ENCODE measurements at places on chromosomes 13 and 19.

- no peak for DNase-seq
Measured at GRCh38 chr19:18117692-18118378, 20.3 kb downstream of the MAST3 start.

DNA sequence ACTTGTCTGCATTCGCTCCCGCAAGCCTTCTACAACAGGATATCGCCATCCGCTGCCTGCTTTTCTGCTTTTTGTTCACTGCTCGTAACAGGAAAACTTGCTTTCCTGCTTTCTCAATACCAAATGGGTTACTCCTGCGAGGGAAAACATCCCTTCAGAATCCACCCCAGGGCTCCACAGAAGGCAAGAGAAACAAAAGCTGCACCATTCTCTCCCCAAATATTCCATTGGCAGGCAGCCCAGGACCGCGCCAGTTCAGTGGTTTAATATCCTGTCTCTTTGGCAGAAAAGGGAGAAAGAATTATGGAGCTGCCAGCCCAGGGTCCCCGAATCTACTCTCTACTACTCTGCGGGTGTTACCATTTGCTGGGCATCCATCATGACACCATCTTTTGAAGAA is 84.7 kb upstream of the DOCK9 start:
- DNase-seq: no peak

DNA sequence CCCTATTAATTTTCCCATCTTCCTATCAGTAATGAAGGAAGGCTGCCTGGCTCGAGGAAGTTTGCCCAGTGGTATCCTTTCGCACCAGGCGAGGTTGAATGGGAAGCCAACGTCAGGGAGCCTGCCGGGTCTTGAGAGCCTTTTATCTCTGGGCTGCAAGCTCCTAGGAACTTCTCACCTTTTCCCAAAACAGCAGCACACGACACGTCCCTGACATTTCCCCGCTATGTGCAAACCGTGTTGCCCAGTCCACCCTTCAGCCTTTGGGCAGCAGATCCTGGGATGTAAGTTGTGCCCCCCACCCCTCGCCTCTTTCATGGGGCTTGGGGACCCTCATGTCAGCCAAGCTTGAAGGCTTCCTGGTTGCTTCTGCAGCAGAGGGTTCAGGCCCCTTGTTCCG is 179.1 kb downstream of the ZNF536 start:
- no peak for DNase-seq

DNA sequence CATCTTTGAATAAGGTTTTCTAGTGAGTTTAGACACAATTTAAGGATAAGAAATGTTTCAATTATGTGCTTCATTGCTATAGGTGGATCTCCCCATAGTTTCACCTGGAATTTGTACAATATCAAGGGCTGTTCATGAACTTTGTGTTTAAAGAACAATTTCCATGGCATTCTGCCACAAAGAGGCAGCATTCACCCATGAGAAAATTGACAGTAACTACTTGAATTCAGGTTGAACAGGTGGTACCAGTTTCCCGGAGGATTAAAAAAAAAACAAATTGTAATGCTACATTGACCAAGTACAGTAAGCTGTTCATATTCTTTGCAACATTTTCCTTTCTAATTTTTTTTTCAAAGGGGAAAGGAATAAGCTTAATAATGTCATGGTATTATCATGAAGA is 9.1 kb downstream of the SLITRK5 start:
- no peak for DNase-seq

DNA sequence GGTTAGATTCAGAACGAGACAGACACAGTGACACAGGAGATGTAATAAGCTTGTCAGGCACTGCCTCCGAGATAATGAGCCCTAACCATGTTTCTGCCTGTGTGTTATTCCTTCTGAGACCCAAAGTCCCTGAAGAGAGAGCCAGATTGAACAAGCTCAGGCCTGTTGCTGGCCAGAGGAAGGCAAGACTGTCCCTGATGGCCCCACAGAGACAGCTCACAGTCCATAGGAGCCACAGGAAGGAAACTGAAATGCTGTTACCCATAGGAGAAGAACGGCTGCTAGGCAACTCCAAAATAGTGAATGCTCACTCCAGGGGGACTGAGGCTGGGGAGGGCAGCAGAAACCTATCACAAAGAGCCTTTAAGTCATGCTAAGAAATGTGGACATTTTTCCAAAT is 31.8 kb upstream of the RFXAP start:
- DNase-seq: no peak

DNA sequence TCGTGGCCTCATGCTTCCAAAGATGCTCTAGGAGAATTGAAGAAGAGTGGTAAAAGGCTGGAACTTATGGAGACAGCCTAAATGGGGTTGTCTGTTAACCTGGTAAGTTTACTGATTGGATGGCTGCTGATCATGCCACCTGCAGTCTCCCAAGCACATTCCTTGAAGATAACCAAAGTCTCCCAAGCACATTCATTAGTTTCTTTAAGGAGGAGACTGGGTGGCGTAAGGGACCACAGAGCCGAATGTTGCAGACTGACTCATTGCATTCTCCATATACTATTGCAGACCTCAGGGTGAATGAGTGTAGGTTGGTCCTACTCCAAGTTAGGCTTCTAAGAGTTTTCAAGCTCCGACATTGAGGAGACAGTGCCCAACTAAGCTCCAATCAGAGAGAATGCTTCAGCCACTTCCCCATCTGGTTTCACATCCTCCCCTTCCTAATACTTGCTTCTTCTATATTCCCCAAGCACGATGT is at the start of gene IGFL3:
IGFL3 (minus strand) TSS at position 51 of the 478 bp plus-strand sequence; CDS start at position 12, 39 bp downstream.
- DNase-seq: no peak

GRCh38 chr13:96925916-96926628 is 68.2 kb downstream of the OXGR1 start:
- no peak for DNase-seq

GRCh38 chr19:9727644-9728043 is 40.9 kb downstream of the ZNF846 start:
- DNase-seq: no peak

DNA sequence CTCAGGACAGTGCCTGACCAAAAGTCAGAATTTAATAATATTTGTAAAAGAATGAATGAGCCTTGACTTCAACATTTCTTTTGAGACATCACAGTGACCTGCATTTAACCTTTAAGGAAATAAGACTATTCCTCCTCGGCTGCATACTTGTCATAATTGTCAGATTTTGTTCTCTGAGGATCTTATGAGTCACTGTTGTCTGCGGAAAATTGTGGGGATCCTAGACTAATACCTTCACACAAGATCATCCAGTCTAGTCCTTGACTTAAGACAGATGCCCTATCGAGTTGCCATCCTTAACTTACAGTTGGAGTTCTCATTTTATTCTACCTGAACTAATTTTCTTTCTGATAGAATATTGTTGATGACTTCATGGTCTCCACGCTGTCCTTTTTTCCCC is 198.4 kb downstream of the DLEU7 start:
- DNase-seq: no peak

GRCh38 chr13:106507560-106508274 is 27.7 kb downstream of the EFNB2 start:
- DNase-seq: no peak

DNA sequence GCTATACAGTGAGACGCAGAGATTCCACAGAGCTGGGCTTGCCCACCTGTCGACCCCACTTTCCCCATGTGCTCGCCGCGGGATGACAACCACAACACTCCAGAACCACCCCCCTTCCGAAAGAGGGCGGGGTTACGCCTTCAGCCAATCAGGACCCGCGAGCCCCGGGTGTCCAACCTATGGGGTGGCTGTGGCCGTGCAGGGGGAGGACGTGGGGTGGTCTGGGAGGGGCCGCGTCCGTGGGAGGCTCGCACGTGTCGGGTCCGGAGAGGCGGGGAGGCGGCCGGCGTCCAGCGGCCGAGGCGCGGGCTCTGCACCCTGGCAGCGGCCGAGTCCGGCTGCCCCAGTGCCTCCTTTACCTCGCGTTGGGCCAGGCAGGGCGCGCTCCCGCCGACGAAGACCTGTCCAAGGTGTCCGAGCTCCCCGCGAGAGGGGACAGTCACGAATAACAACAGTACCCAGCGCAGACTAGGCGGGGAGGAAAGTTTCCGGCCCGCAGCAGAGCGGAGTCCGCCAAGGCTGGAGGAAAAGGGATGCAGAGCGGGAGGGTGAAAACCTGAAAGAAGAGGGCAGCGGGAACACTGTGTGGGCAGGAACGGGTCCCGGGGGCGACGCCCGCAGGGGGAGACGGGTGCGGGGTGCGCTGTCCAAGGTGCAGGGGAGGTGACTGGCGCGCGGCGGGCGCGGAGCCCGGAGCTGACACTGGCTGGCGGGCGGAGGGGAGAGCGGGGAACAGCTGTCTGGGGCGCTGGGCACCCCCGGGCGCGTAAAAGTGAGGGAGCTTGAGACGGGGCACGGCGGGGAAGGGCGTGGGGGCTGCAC is 911 bp downstream of the ENOX1 start:
- DNase-seq: peak; percentile 95

- DNase-seq: no peak
Measured at GRCh38 chr19:41771410-41771809, 16.1 kb downstream of the CEACAM6 start.

DNA sequence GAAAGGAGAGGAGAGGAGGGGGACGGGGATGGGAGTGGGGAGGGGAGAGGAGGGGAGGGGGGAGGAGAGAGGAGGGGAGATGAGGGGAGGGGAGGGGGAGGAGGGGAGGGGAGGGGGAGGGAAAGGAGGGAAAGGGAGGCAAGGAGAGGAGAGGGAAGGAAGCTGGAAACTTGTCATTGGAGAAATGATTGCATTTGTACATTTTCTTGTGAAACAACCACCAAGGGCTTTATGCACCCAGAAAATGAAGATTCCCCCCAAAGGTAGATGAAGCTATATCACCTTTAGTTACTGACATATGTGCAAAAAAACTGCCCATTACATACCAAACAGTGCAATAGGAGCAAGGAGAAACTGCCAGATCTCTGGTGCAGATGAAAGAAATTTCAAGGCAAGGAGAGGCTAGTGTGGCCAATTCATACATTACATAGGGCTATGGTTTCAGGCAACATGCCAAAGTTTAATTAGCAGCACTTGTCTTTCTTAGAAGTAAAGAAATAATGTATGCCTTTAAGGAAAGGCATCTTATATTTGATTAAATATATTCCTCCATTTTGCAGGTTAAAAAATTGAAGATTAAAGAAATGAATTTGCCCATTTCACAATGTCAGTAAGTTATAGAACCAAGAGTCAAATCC is 49.5 kb upstream of the STK24 start:
- no peak for DNase-seq

- no peak for DNase-seq
Measured at GRCh38 chr13:20475927-20476691, 49.5 kb downstream of the CRYL1 start.

DNA sequence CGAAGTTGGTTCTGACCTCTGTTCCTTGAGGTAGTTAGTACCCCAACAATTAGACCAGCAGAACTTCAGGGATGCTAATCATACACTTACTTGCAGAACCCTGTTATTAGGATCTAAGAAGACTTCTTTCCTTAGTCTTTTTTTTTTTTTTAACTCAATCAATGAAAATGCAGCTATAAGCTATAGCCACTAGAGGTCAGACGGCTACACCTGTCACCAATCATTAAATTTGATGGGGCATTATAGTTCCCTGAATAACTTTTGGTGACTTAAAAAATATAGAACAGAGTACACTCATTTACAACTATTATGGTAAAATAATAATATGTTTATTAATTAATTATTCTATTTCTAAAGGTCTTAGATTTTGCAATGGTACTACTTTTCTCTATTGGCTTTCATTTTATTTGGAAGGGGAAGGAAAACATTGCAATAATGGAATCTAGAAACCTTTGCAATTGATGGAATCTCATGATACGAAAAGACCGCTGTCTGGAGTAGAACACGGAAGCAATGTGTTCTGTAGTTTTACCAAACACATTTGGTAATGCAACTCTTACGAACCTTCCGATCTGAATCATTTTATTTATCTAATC is 483.2 kb downstream of the DIAPH3 start:
- DNase-seq: no peak

DNA sequence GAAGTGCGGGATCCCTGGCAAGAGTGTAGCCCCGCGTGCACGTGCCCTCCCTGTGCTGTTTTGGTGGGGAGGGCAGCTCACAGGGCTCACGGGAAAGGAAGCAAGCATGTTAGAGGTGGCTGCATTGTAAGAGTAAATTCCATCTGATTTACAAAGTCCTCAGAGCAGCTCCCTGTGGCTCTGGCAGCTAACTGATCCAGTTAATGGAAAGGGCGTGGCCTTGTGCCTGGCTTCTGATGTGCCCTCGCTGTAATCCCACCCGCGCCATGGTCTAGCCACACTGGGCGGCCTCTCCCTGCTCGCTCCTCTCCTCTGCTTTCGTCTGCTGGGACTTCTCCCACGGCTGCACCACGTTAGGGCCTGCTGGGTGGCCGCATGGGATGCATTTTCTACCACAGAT is 258.5 kb downstream of the FGF9 start:
- no peak for DNase-seq

DNA sequence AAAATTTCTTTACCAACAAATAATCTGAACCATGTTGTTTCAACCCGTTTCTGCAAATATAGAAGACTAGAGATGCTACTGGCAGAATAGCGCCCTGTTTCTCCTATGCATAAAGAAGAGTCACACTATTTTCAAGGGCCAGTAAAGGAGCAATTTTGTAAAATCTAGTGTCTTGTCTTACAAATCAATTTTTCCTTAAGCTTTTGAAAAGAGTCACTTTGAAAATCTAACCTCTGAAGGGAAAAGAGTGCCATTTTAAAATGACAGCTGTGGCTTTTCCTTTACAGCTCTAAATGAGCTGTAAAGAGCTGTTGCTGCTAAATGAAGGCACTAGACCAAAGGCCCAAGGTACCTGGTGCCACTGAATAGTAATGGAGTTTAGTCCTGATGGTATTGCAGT is 16.9 kb upstream of the GTF2F2 start:
- DNase-seq: no peak

DNA sequence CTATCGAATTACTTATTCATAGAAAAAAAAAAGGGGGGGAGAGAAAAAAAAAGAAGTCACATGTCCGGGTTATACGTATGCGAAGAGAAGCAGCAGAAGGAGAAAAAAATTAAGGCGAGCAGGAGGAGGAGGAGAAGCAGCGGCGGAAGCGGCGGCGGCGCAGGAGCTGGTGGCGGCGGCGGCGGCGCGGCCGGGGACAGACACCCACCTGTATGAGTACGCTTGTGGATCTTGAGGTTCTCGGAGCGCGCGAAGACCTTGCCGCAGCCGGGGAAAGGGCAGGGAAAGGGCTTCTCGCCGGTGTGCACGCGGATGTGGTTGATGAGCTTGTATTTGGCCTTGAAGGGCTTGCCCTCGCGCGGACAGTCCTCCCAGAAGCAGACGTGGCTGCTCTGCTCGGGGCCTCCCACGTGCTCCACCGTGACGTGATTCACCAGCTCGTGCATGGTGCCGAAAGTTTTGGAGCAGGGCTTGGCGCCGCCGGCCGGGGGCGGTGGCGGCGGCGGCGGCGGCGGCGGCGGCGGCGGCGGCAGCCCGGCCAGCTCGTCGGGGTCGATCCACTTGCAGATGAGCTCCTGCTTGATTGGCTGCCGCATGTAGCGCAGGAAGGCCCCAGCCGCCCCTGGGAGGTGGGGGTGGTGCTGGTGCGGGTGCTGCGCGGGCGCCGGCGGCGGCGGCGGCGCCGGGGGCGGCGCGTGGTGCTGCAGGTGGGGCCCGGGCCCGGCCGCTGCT is 1.5 kb downstream of the ZIC5 start:
- no peak for DNase-seq

DNA sequence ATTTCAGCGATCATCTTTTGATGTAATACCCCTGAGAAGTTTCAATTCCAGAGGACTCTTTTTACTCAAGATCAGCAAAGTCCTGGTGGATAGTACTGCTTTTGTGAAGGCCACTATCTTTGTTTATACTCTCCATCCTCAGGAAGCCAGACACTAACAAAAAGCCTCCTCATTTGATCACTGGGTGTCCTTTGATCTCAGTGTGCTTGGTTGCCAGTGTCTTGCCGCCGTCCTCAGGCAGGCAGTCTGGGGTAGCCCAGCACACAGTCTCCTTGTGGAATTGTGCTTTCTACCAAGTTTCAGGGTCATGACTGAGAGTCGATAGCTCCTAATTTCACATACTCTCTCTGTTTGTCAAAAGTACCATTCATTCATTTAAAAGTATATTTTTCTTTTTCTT is 762.2 kb downstream of the EFNB2 start:
- no peak for DNase-seq
